Bone marrow (tissue), 2 donors: ENCODE measurements at places on chromosomes 6 and 20.

DNA sequence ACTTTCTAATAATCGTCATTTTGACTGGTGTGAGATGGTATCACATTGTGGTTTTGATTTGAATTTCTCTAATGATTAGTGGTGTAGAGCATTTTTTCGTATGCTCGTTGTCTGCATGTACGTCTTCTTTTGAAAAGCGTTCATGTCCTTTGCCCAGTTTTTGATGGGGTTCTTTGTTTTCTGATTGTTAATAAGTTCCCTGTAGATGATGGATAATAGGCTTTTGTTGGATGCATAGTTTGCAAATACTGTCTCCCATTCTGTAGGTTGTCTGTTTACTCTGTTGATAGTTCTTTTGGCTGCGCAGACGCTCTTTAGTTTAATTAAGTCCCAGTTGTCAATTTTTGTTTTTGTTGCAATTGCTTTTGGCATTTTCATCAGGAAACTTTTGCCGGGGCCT, 32.3 kb upstream of the XRN2 start:
- DNase-seq = no peak

GRCh38 chr6:35368038-35368887, 25.9 kb downstream of the PPARD start:
- no peak for DNase-seq

DNA sequence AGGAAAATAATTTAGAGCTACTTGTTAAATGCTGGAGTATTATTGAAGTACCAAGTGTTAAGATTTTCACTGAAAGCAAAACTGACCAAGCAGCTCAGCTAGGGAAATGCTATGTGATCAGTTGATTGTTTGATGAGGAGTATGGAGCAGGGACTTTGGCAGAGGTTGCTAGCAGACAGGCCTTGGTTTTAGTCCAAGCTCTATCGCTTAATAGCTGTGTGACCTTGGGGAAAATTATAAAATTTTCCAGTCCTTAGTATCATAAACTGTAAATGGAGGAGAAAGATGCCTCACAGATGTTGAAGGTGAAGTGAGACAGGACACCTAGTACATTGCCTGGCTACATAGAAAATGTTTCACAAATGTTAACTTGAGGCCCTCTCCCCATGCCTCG, 136.6 kb downstream of the MTHFD1L start:
- DNase-seq = no peak

GRCh38 chr20:8457978-8458377, 325.9 kb downstream of the PLCB1 start:
- peak; percentile 81 for DNase-seq

DNA sequence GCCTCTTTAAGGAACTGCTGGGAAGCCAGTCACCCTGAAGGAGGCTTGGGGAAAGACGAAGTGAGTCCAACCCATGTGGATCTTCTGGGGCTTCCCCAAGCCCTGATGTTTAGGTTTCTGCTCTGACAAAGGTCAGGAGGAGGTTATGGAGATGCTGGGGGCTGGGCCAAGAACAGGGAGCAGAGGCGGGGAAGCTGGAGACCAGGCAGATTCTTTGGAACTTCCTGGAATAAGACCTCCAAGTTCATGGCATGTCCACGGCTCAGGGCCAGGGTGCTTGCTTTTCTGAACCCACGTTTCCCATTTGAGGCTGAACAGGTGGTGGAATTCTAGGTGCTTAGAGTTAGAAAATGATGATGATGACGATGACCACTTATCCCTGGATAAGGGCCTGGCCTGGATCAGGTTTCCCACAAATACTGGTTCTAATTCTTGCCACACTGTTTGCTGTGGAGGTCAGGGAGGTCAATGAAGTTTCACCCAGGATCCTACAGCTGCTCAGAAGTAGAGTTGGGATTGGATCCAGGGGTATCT, 30.0 kb upstream of the TGM2 start:
- no peak for DNase-seq

DNA sequence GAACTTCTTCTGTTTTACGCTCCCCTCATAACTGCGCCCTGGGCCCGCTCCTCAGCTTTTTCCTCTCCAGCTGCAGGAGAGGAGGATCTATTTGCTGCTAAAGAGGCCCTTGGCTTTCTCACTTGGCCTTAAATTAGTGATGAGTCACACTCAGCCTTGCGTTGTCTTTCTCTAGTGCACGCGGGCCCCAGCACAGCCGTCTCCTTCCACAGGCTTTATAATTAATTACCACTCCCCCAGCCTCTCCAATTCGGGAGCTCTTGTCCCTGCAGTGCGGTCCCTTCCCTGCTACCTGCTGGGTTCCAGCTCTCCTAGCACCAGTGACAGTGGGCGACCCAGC, 25.2 kb downstream of the PACSIN1 start:
- peak; percentile 71 for DNase-seq

- no peak for DNase-seq
These were observed 3.4 kb upstream of the HEY2 start for GRCh38 chr6:125746019-125746414.

DNA sequence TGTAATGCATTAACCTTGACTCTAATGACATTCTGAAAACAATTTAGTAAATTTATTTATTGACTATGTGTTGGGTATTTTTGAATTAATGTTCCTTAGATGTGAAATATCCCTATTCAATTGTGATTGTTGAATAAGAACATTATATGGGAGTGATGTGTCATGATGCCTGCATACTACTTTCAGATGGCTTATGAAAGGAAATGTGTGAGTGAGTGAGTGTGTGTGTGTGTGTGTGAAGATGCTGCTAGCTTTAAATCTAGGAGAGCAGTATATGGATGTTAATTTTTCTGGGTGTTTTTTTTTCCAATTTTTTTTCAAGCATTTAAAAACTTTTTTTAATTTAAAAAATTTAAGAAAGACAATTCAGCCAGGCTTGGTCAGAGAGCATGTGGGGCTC, 32.5 kb upstream of the NT5E start:
- DNase-seq = no peak

- DNase-seq = no peak
These were observed 66.4 kb downstream of the HMGN3 start for GRCh38 chr6:79167931-79168694.

DNA sequence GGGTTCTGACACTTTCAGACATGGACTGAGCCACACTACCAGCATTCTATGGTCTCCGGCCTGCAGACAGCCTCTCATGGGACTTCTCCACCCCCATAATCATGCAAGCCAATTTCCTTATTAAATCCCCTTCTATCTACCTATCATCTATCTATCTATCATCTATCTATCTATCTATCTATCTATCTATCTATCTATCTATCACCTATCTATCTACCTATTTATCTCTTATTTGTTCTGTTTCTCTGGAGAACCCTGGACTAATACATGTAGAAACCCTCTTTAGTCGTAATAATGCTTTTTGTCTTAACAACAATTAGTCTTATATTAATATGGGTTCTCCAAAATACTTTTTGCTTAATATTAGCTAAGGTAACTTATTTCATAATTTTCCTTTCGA, 174.1 kb upstream of the PRSS16 start:
- DNase-seq = no peak

GRCh38 chr20:61742097-61742825, 323.4 kb downstream of the TAF4 start:
- no peak for DNase-seq

GRCh38 chr6:132750455-132751248, 7.1 kb downstream of the VNN2 start:
- no peak for DNase-seq

DNA sequence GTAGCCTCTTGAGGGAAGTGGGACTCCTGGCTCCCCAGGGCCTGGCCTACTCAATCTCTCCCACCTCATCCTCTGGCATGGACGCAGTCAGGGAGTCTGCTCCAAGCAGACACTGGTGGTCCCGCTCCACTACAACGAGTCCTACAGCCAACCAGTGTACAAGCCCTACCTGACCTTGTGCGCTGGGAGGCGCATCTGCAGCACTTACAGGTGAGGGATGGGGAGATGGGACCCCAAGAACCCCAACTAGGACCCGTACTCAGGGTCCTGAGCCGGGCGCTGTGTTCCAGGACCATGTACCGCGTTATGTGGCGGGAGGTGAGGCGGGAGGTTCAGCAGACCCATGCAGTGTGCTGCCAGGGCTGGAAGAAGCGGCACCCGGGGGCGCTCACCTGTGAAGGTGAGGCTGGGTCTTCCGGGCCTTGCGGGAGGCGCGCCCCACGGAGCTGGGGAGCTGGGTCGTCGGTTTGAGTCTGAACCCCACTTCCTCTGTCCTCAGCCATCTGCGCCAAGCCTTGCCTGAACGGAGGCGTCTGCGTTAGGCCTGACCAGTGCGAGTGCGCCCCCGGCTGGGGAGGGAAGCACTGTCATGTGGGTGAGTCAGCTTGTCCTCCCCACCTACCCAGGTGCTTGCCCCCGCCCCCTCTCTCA, 2.1 kb downstream of the EGFL8 start:
- no peak for DNase-seq

DNA sequence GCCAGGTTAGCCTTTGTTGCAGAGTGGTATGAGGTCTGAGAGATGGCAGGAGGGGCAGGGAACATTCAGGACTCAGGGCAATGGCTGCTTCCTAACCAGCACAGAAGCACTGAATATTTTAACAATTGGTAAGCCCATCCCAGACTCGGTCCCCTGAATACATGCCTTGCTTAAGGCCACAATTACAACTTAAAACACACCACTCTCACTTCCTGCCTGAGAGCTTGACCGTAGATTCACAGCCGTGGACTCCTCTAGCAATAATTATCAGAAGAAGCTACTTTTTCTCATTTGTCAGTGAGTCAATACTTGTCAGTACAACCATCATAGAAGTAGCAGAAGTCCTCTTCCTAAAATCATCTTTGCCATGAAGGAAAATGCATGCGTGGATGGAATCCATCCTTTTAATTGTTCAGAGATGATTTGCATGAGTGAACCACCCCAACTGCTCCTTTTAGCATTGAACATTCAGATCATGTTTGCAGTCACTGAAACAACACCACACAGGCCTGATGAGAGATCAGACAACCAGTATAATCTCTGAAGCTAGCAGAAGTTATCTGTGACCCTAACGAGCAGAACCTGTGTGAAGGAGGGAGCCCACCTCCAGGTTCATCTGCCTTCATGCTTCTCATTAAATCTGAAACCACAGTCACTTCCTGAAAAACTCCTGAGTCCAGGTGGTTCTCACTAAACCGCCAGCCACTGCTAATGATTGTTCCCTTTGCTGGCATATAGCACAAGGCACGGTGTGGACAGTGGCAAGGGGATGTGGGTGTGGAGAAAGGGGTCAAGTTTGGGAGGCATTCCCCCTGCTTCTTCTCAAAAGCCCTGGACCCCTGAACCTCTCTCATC, 333.9 kb upstream of the CNR1 start:
- no peak for DNase-seq

- no peak for DNase-seq
These were observed 69.2 kb upstream of the ESR1 start for GRCh38 chr6:151738267-151738666.

GRCh38 chr6:35049900-35050756, 91.0 kb downstream of the TCP11 start:
- DNase-seq = peak; percentile 38

DNA sequence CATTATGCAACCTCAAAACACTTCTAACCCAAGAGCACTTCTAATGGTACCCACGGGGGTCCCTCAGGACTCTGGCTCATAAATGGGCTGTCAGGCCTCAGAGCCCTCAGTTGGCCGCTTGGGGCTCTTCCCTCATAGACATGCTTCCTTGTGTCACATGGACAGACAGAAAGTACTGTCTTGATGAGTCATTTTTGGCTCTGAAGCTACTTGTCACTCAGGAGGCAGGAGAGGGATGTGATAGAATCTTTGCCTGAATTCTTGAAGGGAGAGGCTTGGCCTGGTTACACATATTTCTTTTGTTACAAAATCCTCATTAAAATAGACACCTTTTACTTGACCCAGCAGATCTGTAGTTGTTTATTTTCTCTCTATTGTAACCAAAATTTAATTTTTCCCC, 15.1 kb upstream of the EDN1 start:
- no peak for DNase-seq

- no peak for DNase-seq
These were observed 7.5 kb downstream of the NOL4L start for GRCh38 chr20:32577657-32578056.

- no peak for DNase-seq
These were observed 63.9 kb downstream of the CHMP4B start for GRCh38 chr20:33875055-33875454.

- DNase-seq = no peak
These were observed 799 bp upstream of the ME1 start for GRCh38 chr6:83431545-83432155.

DNA sequence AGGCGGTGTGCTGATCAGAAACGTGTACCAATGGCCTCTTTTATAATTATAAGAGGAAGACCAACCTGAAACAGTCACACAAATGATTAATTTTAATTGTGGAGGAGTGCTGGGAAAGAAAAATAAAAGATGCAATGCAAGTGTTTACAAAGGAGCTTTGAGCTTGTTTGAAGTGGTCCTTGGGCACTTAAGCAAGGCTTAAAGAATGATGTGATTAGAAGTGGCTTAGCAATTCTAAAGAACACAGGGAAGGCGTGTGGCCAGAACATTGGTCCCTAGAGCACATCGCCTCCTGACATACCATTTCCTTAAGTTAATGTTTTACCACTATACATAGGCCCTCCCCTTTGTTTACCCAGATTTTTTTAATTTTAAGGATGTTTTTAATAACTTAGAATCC, 26.1 kb downstream of the PTPN1 start:
- no peak for DNase-seq

DNA sequence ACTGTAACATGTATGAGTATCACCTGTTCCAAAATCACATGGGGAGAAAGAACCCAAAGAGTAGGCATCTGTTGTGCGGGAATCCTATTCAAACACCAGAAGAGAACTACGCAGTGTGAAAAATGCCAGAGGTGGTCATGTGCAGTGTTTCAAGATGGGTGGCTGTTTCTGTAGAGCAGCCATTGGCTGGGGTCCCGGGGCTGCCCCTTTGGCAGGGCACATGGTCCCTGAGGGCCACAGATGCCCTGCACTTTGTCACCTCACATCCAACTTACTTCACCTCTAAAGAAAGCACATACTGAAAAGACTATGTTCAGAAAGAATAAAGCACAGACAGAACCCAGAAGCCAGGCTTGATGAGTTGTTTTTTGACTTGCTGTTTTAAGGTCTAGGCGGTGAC, 12.3 kb downstream of the MTCH1 start:
- no peak for DNase-seq

DNA sequence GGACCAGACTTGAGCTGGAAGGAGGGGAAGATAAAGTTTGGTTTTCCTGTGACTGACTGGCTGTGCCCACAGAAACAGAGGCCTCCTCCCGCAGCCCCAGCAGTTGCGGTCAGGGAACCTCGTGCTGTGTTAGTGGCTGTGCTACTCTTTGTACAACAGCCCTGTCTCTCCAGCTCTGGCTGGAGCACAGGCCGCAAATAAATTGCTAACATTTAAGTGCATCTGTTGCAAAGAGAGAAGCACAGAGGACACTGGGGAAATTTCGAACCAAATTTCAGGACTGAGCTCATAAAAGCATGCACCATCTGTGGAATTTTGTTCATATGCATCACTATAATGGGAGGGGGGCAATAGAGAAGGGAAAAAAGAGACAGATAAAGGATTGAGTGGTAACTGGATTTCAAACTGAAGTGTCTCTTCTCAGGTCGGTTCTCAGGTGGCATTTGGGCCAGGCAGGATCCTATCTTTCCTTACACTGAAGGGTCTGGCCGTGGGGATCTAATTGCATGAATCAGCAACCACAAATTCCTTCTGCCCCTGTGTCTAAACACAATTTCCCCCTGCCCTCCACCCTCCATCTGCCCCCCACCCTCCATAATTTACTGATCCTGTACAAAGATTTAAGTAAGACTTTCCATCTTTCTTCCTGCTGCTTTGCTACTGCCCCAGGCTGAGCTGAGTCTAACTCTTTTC, 88.9 kb upstream of the ATXN1 start:
- no peak for DNase-seq
